ENCODE measurements at places on chromosomes 3 and 15.
A peak's percentile ranks its signal among the peaks of the same experiment; 100 is the strongest.

DNA sequence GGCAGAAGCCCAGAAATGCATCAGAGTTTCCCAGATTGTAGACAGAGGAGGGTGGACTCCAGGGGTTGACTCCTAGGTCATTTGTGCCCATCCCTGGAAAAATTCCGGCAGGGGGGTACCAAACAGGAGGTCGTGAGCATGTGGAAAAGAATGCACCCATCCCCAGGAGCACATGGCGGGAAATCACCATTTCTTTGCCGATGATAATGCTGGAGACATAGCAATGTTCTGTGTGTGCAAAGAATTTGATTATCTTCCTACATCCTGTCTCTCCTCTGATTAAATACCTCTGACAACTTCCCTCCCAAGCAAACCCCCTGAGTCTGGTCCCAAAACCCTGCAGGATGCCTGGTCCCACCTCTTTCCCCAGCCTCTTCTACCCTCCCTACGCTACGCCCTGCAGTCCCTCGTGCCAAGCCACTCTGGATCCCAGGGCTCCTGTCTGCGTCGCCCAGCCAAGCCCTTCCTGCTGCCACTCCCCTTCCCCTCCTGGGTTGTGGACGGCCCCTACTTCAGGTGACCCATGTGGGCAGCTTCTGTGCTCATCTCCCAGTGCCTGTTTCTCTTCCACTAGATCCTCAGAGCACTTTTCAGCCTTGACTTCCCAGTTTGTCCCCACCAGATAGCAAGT lies 15.8 kb downstream of the WNT7A start:
- no peak for DNase-seq

- DNase-seq: no peak
Measured at GRCh38 chr15:61364871-61365270, 135.8 kb upstream of the RORA start.

DNA sequence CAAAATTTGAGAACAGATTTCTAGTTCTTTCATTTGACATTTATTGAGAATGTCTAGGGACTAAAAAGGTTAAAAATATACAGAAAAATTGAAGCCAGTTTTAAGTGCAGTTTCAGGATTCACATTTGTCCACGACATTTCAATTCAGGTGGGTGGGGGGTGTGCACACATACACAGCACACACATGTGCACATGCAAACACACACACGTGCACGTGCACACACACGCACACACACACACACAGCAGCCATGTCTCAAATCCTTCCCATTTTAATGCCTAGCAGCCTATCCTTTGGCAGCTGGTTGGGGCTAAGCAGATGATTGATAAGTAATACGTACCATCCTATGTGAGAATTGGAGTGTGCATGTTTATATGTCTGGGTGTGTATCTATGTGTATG lies 238.3 kb upstream of the TRIM42 start:
- DNase-seq: no peak

DNA sequence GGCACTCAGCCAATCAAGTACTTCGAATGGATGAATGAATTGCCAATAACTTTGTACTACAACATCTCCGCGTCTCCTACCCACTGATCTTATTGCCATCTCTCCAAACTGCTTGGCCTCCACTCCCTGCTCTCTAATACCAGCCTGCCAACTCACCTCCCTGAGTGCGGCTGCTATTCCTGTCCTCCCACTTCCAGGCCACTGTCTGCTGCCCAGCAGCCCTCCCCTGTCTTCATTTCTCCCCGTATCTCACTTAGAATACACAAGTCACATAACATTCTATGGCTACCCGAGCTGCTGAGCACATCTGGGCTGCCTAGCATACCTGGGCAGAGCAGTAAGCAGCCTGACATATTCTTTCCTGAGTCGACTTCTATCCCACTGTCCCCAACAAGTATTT lies 149.9 kb upstream of the LRTM1 start:
- no peak for DNase-seq

- no peak for DNase-seq
Measured at GRCh38 chr3:64223791-64224745, 1.2 kb downstream of the PRICKLE2 start.

- DNase-seq: no peak
Measured at GRCh38 chr15:41105348-41106334, 10.4 kb downstream of the INO80 start.

DNA sequence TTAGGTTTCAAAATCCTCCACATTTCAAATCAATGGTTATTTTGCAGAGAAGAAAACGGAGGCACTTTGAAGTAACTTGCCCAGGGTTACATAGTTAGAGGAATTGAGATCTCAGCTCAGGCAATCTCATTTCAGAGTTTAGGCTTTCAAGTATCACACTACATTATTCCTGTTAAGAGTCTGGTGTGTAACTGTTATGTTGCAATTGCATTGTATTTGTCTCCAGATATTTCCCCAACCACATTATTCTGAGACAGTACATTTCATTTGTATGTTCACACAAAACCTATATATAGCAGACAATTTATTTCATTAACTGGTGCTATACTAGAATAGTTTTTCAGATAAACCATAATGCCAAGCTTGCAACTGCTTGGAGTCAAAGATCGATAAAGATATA lies 154.2 kb upstream of the TSPAN3 start:
- DNase-seq: no peak

DNA sequence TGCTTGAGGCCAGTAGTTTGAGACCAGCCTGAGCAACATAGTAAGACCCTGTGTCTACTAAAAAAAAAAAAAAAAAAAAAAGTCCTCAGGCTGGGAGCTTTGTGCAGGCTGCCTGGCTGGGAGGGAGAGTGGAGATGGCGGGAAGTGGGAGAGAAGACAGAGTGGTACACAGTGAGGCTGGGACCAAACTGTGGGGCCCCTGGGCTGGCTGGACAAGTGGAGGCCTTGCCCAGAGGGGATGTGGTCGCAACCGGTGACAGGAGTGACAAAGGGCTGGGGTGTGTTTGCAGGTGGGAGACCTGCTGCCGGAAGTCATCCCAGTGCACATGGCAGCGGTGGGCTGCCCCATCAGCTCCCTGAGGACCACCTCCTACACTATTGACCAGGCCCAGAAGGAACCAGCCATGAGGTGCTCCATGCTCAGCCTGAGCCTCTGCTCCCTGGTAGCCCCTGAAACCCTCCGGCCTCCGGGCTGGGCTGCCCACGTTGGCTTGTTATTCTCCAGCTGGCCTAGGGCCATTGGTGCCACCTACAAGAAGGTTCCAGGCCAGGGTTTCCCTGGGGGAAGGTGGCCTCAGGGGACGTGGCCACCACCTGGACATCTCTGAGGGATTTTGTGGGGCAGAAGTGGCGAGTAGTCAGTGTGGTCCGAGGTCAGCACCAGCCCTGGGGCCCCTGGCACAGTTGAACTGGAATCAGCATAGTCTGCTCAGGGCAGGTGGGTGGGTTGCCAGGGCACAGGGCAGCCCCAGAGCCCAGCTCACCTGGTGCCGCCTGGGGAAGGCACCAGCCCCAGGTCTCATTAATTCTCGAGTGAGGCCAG lies 22.7 kb downstream of the ACAA1 start:
- no peak for DNase-seq

GRCh38 chr3:120048355-120049041 lies 45.7 kb downstream of the GSK3B start:
- DNase-seq: no peak

- no peak for DNase-seq
Measured at GRCh38 chr15:39667382-39668127, 86.7 kb downstream of the THBS1 start.

DNA sequence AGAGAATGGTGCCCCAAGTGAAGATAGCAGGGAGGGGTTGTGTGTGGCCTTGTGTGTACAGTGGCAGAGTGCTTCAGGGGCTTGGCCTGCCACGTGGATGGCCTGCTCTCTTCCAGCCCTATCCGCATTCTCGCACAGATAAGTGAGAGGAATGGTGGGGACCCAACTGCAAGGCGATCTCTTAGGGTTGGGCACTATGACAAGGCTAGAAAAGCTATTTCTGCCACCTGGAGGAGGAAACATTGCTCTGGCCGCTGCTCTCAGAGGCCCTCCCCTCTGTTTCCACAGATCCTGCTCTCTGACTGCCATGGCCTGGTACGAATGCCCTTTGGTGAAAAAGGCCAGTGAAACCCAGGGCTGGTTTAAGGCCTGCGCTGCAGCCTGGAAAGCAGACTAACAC lies 20.6 kb downstream of the EEFSEC start:
- no peak for DNase-seq

GRCh38 chr3:140290105-140290504 lies 355.1 kb downstream of the CLSTN2 start:
- no peak for DNase-seq

DNA sequence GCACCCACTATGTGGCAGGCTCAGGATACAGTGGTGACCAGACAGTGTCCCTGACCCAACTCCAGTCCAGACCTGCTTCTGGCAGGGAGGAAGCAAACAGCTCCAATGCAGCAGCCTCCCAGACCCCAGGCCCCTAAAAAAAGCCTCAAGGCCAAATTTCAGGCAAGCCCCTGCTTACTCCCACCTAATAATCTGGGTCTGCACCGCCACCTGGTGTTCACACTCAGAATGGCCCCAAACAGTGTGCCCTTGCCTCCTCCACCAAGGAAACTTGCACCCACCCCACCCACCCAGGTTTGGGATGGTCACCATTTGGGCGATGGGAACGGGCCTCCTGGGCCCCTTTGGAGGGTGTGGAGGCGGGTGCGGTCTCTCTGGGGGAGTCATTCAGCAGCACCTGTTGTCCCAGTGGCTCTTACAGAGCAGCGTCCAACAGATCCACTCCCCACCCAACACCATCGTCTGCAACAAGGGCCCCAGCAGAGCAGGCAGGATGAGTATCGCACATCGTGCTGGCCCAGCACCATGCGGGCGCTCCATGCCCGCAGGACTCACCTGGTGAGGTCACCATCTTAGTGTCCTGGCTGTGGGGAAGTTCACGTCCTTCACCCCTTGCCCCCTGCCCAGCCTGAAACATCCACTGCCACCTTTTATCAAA lies 17.3 kb downstream of the C3orf18 start:
- DNase-seq: peak; percentile 47

DNA sequence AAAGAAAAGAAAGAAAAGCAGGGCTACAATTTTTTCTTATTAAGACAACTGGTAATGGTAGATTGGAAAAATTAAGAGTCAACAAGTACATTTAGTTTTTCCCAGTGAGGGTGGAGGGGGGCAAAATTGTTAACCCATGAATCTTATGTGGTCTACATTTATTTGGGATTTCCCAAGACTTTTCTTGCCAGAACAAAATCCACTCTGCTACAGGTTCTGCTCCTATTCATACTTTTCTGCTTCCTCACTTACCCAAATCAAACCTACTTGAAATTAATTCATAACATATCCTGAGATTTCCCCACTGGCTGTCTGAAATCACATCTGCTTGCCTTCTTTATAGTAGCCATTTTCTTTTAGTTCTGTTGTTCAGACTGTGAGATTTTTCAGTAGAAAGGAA lies 41.1 kb downstream of the VGLL3 start:
- no peak for DNase-seq

DNA sequence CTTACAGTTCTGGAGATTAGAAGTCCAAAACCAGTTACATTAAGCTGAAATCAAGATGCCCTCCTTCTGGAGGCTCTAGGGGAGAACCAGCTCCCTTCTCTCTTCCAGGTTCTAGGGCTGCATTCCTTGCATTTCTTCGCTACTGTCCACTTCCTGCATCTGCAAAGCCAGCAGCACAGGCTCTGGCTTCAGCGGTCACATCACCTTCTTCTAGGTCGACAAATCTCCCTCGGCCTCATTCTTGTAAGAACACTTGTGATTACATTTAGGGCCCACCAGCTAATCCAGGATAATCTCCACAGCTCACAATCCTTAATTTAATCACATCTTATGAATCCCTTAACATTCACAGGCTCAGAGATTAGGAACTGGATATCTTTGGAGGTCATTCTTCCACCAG lies 73.8 kb downstream of the MINAR1 start:
- no peak for DNase-seq

DNA sequence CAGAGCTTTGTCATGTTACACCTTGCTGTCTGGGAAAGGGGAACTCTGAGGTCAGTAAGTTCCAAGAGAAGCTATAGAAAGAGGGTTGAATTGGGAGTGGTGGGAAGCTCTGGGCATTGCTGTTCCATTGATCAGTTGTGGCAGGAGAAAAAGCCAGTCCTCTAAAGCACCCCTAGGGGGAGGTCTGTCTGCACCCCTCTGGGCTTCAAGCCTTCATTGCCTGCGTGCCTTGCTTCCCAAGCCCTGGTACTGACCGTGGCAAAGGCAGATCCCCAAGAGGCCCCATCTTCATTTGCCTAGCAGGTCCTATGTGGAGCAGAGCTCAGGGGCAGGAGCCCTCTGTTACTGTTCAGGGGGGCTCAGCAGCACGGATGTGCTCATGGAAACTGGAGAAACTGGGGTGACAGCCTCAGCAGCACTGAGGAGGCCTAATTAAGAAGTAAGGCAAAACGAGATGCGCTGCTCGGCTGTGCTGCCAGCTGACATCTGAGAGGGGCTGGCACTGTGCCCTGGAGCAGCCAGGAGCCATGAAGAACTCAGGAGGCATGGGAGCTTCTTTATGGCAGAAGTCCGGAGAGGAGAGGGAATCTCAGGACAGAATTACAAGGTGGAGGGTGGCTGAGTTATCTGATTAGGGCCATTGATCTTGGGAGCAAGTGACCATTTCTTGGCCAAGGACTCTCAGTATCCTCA lies 270.9 kb downstream of the RPLP1 start:
- no peak for DNase-seq

GRCh38 chr3:70811880-70812279 lies 499.4 kb upstream of the MDFIC2 start:
- DNase-seq: no peak

DNA sequence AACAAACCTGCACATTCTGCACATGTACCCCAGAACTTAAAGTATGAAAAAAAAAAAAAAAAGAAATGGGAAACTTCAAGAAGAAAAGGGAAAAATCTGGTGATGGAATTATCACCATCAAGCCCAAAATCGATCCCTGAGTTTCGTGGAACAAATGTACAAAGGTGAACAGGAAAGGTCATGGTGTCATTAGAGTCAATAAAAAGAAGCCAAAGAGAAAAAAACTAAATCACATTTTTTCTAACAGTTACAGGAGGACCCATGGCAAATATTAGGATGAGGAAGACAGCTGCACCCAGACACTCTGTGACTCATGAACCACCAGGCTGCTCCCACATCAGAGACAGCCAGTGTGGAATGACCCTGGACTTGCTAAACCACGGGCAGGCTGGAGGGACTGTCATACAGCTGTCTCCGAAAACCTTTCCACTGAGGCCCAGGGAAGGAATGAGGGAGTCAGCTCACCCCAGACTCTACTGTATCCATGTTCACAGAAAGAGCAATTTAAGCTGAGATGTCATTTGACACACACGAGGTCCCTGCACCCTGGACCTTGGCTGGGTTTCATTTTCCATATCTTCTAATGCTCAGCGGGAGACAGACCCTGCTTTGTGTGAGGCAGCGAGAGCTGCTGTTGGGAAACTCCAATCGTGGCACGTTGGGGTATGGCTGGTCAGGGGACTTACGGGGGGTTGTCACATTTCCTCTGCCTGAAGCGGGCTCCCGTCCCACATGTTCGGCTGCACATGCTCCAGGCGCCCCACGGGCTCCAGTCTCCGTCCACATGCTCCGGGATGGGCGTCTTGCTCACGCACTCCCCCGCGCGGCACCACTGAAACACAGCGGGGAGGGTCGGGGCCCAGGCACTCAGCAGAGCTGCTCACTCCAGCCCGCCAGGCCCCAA lies 210.2 kb downstream of the ADAMTS17 start:
- no peak for DNase-seq

Data from activated naive CD8-positive, alpha-beta T cell treated with anti-CD3 and anti-CD28 coated beads, Interleukin-2, amount 50 U/mL, for 16 hours (primary cell).